ENCODE measurements at places on chromosomes 5 and 9. TPM values are rescaled to one million over a fixed set of nuclear protein-coding genes. Genes with fewer than 3 reads are reported as not detected.

DNA sequence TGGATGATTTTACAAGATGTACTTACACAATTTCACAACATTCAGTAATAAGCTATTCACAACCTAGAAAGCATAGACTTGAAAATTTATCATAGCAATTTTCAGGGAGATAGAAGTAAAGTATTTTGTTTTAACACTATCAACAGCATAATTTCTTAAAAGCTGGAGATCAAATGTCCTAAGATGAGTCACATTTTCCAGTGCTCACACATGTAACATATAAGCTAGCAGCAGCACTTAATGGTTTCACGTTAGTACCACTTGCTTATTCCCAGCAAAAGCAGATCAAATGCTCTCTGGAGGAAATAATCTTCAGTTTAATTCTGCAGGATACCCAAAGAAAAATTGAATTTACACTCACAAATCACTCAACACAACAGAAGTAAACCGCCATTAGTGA is 6.5 kb downstream of the OR13C8 start:
- DNase-seq: no peak

Gene IFNE
- 1.1 TPM for total RNA-seq

Gene OR13C3
- not detected for total RNA-seq

Gene NDUFA8
- 42.5 TPM for total RNA-seq

DNA sequence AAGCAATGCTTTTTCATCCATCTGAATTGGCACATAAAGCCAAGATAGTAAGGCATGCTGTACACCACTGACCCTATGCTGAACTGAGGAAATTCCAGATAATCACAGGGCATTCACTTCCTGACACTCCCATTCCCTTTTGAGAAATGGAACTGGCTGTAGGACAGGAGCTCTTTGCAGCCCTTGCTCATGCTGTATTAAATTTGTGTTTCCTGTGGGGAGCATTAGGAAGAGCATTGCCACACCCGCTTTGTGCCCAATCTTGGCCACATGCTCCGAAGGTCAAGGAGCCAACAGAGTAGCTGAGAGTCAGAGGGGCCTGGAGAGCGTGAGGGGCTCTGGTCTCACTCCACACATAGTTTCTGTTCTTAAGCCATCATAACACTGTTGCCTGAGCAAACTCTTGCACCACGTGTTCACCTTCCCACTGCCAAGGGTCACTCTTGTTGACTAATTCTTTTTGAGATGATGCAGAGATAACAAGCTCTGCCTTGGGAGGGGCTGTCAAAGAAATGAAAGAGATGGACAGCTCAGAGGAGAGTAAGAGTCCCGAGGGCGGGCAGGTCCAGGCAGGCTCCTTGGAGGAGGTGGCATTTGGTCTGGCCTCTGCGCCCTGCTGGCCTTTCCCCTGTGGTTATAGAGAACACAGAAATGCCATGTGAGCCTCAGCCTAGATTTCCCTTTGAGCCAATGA is 31.7 kb upstream of the ARAP3 start:
- DNase-seq: no peak

Gene STKLD1
- total RNA-seq: 1.9 TPM

DNA sequence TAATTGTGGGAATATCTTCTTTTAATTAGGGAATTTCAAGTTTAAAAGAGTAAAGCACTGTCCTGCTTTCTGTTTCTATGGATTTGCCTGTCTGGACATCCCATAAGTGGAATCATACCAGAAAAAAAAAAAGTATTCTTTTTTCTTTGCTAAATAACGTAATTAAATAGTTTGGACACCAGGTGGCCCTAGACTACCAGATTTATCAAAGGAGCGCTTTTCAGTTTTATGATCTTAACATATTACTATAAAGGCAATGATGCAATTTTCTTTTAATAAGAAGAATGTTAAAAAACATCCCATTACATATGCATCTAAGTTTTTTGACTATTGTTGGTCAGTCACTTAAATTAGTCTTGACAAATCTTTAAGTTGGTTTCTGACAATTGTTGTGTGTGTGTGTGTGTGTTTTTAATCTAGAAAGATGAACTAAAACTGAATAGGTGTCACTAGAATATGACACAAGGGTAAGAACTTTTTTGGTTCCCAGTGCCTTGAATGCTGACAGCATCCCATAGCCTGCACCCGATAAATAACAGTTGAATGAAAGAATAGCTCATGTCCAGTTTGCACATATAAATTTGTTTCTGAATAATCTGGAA is 49.5 kb downstream of the C5orf22 start:
- DNase-seq: no peak

- no peak for DNase-seq
Observed at GRCh38 chr9:123347289-123348060, 8.5 kb upstream of the CRB2 start.

DNA sequence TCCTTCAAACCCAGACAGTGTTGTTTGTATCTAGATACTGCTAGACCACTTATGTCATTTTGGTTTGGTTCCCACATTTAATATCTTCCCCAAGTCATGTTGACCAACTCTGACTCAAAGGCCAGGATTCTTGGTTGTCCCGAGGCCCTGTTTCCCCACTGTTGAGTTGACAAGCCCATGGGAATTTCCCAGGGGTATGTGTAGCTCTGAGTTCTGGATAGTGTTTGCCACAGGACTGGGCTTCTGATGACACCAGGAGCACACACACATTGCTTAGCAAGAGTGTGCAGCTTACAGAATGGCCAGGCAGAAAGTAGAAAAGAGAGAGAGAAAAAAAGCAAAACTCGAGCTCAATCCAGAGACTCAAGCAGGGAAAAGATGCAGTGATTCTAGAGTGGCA is 214.4 kb downstream of the NXNL2 start:
- no peak for DNase-seq

- DNase-seq: peak; percentile 56
Observed at GRCh38 chr9:124769549-124770358, 1.4 kb downstream of the NR6A1 start.

Gene CDKN2B
- 1.8 TPM for total RNA-seq

- peak; percentile 46 for DNase-seq
Observed at GRCh38 chr9:26955222-26955903, 849 bp upstream of the IFT74 start.

- peak; percentile 40 for DNase-seq
Observed at GRCh38 chr9:115015018-115015635, 84.7 kb upstream of the TNFSF8 start.

- no peak for DNase-seq
Observed at GRCh38 chr5:34040472-34040871, 2.5 kb downstream of the C1QTNF3 start.

DNA sequence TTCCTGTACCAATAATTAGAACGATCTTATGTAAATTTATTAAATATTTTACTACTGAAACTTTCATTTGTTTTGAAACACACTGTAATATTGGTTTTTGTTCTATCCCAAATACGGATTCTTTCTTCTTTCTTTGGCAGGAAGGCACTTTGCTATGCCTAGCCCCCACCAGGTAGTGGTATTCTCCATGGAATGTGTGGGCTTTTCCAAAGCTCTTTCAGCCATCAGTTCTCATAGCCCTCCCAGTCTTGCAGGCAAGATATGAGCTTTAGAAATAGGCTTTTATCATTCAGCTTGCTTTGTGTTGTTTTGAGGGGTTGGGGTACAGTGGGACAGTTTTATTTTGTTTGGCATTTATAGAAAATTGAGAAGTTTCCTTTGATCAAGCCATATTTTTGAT is 107.5 kb downstream of the DMXL1 start:
- DNase-seq: no peak

GRCh38 chr9:127036437-127036836 is 86.0 kb downstream of the ANGPTL2 start:
- DNase-seq: no peak

DNA sequence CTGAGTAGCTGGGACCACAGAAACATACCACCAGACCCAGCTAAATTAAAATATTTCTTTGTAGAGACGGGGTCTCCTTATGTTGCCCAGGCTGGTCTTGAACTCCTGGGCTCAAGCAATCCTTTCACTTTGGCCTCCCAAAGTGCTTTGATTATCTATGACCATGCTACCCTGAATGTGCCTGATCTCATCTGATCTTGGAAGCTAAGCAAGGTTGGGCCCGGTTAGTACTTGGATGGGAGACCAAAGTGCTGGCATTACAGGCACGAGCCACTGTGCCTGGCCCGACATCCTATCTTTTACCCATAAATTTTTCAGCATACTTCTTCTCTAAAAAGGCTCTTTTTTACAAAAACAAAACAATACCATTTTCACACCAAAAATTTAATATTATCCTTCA is 137.0 kb upstream of the LRRTM2 start:
- no peak for DNase-seq

GRCh38 chr9:33140401-33141360 is 26.5 kb downstream of the B4GALT1 start:
- DNase-seq: no peak

Gene TEK
- total RNA-seq: 32.6 TPM

Gene PCDHB5
- total RNA-seq: 7.5 TPM

DNA sequence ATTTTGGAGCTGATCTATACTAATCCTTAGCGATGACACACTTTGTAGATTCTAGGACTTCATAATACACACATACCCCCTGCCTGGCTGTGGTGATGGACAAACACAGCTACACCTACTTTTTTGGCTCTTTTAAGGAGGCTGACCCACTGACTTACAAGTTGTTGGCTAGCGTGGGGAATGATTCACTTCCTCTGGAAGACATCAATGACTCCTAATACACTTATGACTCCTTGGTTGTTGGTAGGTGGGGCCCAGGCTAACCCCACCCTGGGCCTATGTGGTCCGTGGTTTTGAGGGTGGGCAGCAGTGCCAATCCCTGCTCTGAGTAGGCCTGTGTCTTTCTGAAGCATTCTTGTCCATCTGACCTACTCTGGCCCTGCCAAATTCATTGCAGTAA is 144.4 kb downstream of the SLC12A2 start:
- DNase-seq: no peak

GRCh38 chr9:124483481-124483880 is 23.7 kb downstream of the NR5A1 start:
- DNase-seq: peak; percentile 22

GRCh38 chr5:139822553-139823425 is 27.2 kb downstream of the PSD2 start:
- peak; percentile 43 for DNase-seq

DNA sequence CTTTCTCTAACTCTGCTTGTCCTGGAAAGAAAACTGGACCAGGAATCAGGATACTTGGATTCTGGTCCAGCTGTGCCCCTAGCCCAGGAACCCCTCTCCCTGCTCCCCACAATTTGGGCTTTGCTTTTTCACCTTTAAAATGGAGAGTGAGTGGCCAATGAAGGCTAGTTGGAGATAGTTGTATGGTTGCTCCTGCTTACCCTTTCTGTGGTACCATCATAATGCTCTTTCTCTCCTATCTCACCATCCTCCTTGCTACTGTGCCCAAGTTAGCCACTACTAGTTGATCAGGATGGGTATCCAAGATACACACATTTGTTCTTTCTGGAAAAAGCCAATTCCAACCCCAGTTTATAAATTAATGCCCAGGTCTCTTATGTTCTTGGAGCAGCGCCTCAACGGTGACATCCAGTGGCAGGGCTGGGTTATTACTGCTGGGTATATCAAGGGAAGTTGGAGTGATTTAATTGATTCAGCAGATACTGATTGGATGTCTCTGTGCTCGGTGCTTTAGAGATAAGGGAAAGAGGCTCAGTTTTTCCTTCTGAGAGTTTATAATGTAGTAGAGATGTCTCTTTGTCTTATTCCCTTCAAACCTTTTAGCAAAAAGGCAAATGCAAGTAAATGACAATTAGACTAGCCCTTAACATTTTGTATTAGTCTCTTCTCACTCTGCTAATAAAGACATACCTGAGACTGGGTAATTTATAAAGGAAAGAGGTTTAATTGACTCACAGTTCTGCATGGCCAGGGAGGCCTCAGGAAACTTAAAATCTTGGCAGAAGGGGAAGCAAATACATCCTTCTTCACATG is 38.5 kb downstream of the FAXDC2 start:
- DNase-seq: peak; percentile 78

DNA sequence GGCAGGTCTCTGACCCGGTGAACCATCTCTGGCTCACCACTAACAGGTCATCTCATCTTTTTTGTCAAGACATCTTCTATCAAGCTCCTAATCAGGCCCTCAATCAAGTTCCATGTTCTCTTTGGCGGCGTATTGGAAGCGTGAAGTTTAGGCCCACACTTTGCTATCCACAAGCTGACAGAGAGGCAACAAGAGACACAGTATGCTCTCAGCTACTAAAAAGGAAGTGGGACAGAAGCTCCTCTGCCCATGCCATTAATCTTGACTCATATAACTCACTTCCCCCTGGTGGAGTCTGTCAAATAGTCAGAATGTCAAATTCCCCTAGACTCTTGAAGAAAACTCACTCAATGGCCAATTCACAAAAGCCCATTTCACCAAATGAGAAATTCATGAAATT is 77.6 kb upstream of the TMC1 start:
- DNase-seq: no peak

DNA sequence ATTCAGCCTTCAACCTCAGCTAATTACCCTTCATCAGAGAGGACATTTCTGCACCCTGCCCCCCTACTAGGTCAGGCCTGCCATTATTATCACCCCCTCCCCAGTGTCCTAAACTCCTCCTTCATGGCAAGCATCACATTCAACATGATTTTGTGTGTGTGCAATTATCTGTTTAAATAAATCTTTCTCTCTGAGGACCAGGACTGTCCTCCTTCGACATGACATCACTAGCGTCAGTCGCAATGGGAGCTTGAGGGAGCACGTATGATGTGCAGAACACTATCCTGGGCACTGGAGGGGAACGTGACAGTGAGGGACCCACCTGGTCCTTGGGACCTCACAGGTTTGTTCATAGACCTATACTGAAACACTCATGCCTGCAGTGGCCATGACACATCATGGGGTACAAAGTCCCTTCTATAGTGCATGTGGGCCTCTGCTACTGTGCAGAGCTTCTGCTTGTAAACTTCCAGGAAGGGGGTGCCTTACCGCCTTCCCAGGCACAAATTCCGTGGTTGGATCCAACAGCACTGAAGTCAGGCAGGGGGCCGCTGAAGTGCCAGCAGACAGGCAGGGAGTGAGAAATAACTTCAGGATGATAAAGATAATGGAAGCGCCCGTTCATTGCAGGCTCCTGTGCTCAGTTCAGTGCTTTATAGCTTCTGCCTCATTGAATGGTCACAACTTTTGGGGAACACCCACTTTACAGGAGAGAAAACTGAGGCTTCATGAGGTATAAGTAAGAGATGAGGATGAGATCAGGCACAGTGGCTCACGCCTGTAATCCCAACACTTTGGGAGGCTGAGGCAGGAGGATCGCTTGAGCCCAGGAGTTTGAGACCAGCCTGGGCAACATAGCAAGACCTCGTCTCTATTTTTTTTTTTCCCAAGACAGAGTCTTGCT is 36.0 kb upstream of the STXBP1 start:
- no peak for DNase-seq

- peak; percentile 71 for DNase-seq
Observed at GRCh38 chr5:141814064-141814964, 63.9 kb downstream of the PCDH1 start.

Gene POLR3G
- total RNA-seq: 1.5 TPM

All from kidney (tissue), 22 donors.